Umbilical cord (tissue), 2 donors: ENCODE measurements at places on chromosomes 13 and 19. TPM values are rescaled to one million over a fixed set of nuclear protein-coding genes. Genes with fewer than 3 reads are reported as not detected.

DNA sequence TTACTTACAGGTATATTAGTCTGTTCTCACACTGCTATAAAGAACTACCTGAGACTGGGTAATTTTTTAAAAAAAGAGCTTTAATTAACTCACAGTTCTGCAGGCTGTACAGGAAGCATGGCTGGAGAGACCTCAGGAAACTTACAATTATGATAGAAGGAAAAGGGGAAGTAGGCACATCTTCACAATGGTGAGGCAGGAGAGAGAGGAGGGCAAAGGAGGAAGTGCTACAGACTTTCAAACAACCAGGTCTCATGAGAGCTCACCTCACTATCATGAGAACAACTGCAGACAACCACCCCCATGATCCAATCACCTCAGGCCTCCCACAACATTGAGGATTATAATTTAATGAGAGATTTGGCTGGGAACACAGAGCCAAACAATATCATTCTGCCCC lies 511.7 kb downstream of the SLITRK6 start:
- DNase-seq: no peak

DNA sequence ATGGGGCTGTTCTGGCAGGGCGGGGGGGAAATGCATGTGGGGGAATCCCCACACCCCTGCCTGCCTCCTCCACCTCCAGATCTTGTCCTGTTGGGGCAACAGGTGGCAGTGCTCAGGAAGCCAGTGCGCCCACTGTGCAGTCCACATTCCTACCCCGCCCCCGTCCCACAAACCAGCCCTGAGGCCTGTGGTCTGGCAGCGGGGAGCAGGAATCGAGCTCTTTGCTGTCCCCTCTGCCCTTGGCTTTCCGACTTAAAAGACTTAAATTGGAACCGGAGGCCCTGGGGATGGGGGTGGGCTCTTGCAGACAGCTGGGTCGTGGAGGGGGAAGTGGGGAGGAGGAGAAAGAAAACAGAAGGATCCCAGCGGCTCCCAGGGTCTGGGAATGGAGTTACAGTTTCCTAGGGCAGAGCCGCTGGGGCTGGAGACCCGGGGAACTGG lies 4.3 kb downstream of the NANOS3 start:
- no peak for DNase-seq

DNA sequence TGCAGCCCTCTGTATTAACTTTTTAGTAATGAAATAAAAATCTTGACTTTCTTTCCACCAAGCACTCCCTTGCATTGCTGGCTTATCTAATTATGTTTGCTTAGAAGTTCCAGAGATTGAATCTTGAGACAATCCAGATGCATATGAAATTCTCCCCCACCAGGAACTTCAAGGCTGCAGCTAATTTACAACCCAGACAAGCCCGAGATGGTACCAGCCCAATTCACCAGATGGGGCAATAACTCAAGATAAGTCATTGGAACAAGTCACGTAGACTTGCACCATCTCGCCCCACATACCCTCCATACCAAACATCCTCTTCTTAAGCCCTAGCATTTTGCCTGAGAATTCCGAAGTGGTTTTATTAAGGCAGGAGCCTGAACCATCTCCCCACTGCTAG lies 29.0 kb downstream of the UTP14C start:
- DNase-seq: peak; percentile 98

- no peak for DNase-seq
These were observed 741.0 kb downstream of the UQCRFS1 start for GRCh38 chr19:28471731-28472510.

- peak; percentile 80 for DNase-seq
These were observed 14.7 kb upstream of the ADGRE5 start for GRCh38 chr19:14366529-14366928.

- no peak for DNase-seq
These were observed 1.0 kb downstream of the SPPL2B start for GRCh38 chr19:2329501-2329916.

- no peak for DNase-seq
These were observed 687 bp downstream of the ILF3 start for GRCh38 chr19:10654610-10655456.

The SELENOV gene
- total RNA-seq: not detected

- no peak for DNase-seq
These were observed at the start of gene CKM for GRCh38 chr19:45322744-45323281. Gene CKM, minus strand, starts transcription at chr19:45322875. Its CDS starts 3,162 bp downstream, at chr19:45319713.

The ZNF225 gene
- total RNA-seq: 5.5 TPM
